ENCODE measurements at places on chromosomes 13 and 19.
A peak's percentile ranks its signal among the peaks of the same experiment; 100 is the strongest.

GRCh38 chr19:24166055-24166454, 79.1 kb downstream of the ZNF254 start:
- no peak for DNase-seq

- no peak for DNase-seq
Measured at GRCh38 chr19:10832939-10833296, 3.1 kb downstream of the TMED1 start.

- no peak for DNase-seq
Measured at GRCh38 chr13:103282571-103283450, 216.6 kb upstream of the SLC10A2 start.

DNA sequence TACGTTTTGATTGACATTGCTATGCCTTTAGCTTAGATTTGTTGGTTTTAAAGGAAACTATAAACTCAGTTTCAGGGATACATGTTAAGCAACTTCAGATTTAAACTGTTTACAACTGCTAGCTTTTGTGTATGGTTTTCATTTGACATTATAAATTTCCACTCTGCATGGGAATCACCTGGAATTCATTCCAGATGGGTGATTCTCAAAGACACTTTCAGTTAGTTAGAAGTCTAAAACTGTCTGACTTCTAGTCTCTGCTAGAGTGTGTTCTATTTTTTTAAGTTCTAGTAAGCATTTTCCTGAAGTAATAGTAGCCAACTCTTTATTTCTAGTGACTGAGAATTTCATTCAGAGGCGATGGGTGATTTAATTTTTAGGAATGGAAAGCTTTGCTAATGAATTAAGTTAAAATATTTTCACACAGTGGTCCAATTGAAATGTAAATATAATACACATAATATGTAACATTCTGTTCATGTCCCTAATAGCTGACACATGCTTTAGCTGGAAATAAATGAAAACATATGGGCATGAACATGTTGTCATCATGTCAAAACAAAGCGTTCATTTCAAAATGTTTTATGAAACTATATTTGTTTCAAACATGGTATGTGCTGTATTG, 58.3 kb upstream of the CSNK1A1L start:
- no peak for DNase-seq

DNA sequence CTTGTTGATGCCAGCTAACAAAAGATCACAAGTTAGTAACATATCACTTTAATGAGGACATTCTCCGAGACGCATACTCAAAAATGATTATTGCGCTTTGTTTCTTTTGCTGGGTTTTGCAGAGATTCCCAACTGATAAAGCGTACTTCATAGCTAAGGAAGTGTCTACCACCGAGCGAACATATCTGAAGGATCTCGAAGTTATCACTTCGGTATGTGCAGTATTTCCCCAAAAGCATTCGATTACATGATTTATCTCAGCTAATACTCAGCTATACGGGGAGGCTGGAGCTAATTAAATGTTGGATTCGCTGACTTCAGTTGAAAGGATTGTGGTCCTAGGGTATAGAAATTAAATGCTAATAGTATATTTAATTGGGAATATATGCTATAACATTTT, 166.3 kb downstream of the STK24 start:
- DNase-seq: no peak

GRCh38 chr13:95714142-95714832, 37.3 kb downstream of the DNAJC3 start:
- no peak for DNase-seq

- DNase-seq: no peak
Measured at GRCh38 chr13:21055016-21055415, 6.4 kb downstream of the LATS2 start.

GRCh38 chr19:48247212-48247611, 8.5 kb downstream of the CARD8 start:
- DNase-seq: no peak

GRCh38 chr19:577439-578392, 5.3 kb downstream of the BSG start:
- DNase-seq: no peak

GRCh38 chr13:50843257-50844083, at the start of gene DLEU7:
Gene DLEU7, minus strand, starts transcription at chr13:50843692. Its CDS starts 46 bp downstream, at chr13:50843646.
- peak; percentile 3 for DNase-seq

DNA sequence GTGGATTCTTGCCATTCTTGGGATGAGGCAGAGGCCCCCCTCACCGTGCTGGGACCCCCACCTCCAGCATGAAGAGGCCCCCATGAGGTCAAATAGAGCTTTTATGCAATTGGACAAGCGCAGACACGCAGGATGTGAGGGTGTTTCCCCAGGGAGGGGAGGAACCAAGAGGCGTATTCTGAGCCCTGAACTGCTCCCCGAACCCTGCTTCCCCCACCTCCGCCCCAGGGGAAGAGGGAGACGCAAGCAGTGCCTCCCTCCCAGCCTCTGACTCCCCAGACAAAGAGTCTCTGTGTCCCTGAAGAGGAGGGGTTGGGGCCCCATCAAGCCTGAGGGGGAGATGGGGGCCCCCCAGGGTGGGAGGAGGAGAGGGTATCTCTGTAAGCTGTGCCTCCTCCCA, 1.3 kb upstream of the RDH8 start:
- DNase-seq: no peak

DNA sequence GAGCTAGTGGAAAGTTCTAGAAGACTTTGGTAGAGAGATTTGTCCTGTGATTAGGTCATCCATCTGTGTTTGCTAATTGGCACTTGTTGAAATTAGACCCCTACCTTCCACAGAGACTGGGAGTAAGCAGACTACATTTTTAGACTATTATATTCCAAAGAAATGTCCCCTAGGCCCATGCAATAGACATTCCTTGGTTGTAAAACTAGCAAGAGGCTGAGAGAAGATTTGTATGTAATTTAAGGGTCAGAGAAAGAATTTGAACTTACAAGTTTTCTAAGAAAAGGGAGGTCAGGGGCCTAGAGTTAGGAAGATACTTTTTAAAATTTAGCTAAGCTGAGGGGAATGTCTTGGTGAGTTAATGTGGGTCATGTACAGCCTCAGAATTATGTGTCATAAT, 470.7 kb upstream of the SLITRK1 start:
- DNase-seq: no peak

GRCh38 chr13:50236898-50237318, 221.7 kb downstream of the KCNRG start:
- peak; percentile 43 for DNase-seq

- no peak for DNase-seq
Measured at GRCh38 chr19:15986701-15987100, 37.9 kb downstream of the OR10H4 start.

DNA sequence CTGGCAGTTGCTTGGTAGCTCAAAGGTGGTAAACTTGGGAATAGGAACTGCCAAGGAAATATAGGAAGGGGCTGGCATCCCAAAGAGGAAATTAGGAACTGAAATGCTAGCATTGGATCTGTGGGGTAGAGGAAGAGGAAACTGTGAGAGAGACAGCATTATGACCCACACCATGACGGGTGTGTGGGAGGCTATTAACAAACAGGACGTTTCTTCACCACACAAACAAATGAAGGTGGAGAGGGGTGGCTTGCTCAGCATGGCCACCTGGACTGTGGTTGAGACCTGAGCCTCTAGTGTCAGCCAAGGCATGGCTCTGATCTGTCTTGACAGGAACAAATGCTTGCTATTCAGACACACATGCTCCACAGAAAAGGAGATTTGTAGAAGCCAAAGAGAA, 178.2 kb downstream of the B3GLCT start:
- no peak for DNase-seq

DNA sequence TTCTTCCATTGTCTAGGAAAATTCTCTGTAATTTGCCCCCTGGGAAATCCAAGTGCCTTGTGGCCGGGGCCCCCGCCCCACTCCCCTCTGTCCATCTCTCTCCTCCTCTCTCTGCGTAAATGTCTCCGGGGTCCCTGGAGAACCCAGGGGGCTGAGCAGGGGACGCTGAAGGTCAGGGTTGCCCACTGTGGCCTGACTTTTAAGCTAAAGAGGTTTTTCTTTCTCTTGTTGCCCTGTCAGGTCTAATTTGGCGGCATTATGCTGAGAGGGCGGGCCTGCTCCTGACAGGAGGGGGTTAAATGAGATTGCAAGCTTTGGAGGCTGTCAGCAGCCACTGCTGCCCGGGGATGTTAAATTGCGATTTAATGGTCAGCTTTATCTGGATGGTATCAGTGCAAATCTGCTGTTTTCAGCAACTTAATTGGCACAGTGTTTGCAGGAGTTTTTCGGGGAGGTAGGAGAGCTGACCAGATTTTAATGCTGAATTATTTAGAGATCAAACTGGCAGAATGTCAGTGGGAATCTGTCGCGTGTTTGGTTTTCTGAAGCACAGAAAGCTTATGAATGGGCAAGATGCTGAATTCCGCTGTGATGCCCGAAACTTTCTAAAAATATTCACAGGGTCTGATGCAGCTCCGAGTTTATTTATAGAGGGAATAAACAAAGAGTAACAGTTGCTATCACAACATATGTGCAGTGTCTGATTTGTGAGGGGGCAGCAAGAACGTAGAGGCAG, 93.2 kb upstream of the SOX1 start:
- DNase-seq: no peak

- DNase-seq: peak; percentile 64
Measured at GRCh38 chr13:20492641-20493040, 33.0 kb downstream of the CRYL1 start.

- no peak for DNase-seq
Measured at GRCh38 chr13:34352958-34353357, 535.0 kb downstream of the RFC3 start.

- no peak for DNase-seq
Measured at GRCh38 chr13:25118378-25118905, 22.5 kb downstream of the PABPC3 start.

GRCh38 chr13:97221046-97221445, 1.1 kb upstream of the MBNL2 start:
- no peak for DNase-seq

DNA sequence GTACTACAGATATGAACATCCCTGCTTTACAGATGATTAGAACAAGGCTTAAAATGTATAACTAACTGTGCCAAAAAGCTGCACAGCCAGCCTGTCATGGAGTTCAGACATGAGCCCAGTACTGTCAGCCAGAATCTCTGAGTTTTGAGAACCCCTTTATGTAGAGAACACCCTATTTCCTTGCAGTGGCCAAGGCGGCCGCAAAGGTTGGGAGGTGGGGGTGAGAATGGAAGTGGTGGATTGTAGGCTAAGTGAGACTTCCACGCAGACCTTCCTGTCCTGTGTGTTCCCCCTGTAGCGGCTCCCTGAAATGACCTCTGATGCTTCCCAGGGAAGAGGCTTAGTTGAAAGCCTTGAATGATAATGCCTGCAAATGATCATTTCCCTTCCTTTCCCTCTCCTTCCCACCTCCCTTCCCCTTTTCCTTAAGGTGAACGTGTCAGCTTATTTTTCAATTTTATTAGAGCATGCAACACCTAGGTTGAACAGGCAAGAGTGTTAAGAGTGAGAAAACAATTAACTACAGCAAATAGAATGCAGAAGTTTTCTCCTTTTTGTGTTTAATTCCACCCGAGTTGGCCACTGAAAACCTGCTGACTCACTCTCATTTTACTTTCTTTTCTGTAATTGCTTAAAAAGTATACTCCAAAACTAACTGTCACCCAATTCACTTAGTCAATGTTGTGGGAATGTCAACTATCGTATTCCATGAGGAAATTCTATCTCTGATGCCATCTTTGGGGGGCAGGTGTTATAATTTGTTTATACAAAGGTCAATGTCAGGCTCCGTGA, 167.0 kb upstream of the EDNRB start:
- DNase-seq: no peak

DNA sequence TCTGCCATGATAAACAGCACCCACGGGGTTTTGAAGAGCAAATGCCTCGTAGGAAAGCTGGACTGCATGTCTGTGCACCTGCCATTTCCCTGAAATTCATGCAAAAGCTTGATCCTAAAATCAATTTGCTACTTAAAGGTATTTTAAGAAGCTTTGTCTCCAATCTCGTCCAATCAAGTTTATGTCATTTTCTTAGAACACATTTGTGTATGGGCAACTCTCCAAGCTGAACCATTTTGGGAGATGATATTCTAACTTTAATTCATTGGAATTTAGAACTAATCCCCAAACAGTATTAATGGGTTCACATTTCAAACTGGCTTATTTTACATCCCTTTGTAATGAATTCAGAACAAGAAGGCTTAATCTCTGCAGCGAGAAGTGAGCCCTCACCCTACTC, 822 bp downstream of the ADPRHL1 start:
- no peak for DNase-seq

DNA sequence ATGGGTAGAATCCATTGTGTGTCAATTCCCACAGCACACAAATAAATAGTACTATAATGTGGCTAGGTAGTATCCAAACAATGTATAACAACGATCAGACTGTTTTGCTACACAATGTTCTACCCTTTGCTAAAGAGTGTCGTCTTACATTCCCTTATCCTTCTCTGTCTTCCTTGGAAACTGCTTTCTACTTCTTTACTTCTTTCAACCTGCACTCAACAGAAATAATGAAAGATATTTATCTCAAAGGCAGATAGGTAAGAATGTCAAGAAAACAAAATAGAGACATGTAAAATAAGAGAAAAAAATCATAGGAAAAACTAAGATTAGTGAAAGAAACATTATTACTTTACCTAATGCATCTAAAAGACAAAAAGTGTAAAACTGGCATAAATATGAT, 814.7 kb downstream of the PCDH9 start:
- no peak for DNase-seq

GRCh38 chr19:835210-835810, 5.5 kb upstream of the PRTN3 start:
- no peak for DNase-seq

DNA sequence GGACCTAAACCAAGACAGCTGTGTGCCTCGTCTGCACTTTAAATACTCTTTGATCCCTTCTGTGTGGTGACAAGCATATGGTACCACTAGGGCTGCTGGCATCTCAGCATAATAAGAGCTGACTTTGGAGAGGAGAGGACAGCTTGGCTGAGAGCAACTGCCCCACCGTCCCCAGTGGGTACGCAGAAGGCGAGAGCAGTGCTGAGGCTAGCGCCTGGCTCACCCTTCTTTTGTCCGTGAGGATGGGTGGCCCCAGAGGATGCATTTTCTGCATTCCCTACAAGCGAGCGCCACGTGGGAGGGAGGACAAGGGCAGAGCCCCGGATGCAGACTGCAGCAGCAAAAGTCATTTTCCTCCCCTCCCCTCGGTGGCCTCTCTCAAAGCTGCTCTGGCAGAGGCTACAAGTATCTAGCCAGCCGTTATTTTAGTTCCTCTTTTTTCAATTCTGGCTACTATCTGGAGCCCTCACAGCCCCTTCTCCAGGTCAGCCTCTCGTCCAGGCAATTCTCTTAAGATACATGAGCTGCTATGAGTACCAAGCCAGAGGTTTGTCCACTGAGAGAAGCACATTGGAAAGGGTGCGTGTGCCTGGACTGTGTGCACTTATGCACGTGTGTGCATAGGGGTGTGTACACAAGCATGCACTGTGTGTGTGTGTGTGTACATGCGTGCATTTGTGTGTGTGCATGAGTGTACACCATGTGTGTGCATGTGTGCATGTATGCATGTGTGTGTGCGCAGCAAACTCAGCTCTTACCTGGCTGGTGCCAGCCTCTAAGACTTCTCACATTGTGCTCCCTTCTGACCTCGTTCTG, 51.3 kb downstream of the RAB20 start:
- no peak for DNase-seq

- no peak for DNase-seq
Measured at GRCh38 chr19:47693903-47694302, 19.3 kb upstream of the EHD2 start.

- no peak for DNase-seq
Measured at GRCh38 chr19:522726-523125, 8.8 kb upstream of the CDC34 start.

GRCh38 chr19:11735375-11735774, 3.4 kb downstream of the ZNF823 start:
- no peak for DNase-seq

All from activated naive CD8-positive, alpha-beta T cell treated with anti-CD3 and anti-CD28 coated beads for 36 hours (primary cell).